ENCODE measurements at places on chromosomes 5 and 9.

- DNase-seq: no peak
Observed at GRCh38 chr5:126067404-126067803, 355.8 kb upstream of the GRAMD2B start.

DNA sequence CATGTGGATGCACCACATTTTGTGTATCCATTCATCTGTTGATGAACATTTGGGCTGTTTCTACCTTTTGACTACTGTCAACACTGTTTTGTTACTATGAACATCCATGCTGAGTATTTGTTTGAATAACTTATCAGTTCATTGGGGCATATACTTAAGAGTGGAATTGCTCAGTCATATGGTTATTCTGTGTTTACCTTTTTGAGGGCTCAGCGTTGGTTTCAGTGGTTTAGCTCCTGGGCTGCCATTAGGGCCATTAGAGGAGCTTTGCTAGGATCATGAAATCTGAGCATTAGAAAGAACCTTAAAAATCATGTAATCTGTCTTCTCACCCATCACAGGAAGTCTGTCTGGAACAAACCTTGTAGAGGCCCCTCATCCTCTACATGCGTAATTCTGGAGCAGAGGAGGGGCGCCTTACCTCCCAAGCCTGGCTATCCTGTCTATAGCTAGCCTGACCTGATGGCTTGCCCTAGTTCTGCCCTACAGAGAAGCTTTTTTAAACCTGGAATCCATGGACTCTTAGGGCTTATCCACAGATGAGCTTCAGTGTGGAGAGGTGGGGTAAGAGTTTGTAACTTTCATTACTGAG lies 92.9 kb downstream of the PDZD2 start:
- DNase-seq: no peak

DNA sequence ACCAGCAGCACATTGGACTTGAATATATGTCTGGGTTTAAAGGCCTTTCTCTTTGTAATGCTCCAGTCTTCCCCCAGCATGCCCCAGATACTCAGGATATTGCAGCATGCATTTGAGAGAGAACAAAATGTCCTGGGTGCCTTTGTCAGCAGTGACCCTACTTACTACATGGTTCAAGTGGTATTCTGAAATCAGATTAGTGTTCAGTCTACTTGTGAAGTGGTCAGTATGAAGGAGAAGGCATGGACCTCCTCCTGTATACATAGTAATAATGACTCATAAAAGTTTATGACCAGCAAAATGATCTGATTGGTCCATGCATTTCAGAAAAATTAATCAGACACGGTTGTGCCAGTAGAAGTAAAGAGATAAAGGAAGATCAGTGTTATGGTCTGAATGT lies 25.4 kb downstream of the GPR21 start:
- DNase-seq: no peak

GRCh38 chr5:80414113-80414512 lies 6.2 kb downstream of the ZFYVE16 start:
- DNase-seq: no peak

- no peak for DNase-seq
Observed at GRCh38 chr9:14438232-14439021, 124.5 kb upstream of the NFIB start.
